ENCODE measurements at places on chromosomes 2 and 18.

DNA sequence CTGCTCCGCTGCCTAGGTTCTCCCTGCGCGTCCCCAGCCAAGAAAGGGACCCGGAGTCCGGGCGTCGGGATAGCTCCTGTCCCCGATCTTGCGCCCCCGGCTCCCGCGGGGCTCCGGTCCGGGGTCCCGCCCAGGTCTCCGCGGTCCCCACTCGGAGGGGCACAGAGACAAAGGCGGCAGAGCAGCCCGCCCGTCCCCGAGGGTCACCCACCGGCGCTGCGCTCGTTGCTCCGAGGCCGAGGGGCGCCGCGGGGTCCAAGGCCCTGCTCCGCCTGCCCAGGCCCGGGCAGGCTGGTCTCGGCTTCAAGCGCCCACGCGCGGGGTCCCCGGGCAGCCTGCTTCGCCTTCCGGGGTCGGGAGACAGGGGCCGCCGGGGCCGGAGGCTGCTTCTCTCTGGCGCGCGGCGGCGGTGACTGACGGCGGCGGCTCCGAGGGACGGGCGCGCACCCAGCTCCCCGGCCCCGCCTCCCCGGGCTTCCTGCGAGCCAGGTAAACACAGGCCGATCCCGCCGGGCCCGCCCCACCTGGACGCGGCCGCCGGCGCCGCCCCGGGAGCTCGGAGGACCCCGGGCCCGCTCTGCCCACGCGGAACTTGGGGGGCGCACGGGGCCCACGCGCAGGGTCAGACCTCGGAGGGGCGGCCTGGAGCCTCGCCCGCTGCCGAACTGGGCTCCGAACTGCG lies at the start of gene MBP:
Gene MBP (minus strand): TSS at position 415 of the 682 bp plus-strand sequence. CDS start 27,522 bp downstream, outside the sequence.
- peak; percentile 39 for DNase-seq

DNA sequence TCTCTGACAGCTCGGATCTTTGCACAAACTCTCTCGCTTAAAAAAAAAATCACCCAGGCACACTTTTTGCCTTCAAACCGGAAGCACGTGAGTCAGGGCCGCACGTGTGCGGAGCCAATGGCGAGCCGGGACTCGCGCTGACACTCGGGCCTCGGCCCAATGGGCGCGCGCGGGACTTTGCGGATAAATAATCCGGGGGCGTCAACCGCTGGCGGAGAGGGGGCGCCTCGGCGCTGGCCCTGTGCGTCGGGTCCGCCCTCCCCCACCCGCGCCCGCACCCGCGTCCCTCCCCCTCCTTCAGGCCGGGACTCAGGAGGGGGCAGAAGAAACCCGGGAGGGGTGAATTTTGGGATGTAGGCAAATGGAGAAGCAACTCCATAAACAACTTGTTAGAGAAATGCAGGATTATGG lies 319 bp upstream of the EN1 start:
- DNase-seq = peak; percentile 86

GRCh38 chr18:25281556-25281955 lies 70.4 kb downstream of the ZNF521 start:
- no peak for DNase-seq

DNA sequence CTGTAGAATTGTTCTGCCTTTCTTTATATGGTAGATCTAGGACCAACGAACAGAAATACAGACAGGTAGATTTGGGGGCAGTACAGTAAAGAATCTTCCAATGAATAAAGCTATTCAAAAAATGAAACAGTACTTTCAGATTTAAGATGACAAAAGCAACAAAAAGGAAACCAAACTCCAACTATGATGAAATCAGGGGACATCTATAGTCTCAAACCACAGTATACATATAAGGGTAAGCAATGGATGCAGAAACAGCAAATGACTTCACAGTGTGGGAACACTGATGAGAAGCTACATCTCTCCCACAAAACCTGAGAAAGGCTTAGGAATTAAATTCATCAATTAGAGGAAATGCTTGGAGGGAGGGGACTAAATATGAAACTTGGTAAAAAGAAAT lies 202.5 kb downstream of the CTNNA2 start:
- DNase-seq = no peak

GRCh38 chr2:56671973-56672569 lies 488.3 kb downstream of the CCDC85A start:
- no peak for DNase-seq

DNA sequence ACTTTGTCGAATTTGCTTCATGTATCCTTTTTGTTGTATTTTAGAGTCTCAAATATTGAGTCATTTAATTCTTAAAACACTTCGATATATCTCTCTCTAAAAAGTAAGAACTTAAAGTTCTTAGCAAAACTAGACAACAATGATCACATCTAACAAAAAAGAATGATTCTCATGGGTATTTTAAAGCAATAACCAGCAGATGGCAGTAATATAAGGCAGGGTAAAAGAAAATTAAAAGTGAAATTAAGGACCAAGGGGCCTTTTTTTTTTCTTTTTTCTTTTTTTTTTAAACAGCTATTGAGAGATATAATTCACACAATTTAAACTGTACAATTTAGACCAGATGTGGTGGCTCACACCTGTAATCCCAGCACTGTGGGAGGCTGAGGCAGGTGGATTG lies 9.9 kb upstream of the AOX1 start:
- DNase-seq = no peak

DNA sequence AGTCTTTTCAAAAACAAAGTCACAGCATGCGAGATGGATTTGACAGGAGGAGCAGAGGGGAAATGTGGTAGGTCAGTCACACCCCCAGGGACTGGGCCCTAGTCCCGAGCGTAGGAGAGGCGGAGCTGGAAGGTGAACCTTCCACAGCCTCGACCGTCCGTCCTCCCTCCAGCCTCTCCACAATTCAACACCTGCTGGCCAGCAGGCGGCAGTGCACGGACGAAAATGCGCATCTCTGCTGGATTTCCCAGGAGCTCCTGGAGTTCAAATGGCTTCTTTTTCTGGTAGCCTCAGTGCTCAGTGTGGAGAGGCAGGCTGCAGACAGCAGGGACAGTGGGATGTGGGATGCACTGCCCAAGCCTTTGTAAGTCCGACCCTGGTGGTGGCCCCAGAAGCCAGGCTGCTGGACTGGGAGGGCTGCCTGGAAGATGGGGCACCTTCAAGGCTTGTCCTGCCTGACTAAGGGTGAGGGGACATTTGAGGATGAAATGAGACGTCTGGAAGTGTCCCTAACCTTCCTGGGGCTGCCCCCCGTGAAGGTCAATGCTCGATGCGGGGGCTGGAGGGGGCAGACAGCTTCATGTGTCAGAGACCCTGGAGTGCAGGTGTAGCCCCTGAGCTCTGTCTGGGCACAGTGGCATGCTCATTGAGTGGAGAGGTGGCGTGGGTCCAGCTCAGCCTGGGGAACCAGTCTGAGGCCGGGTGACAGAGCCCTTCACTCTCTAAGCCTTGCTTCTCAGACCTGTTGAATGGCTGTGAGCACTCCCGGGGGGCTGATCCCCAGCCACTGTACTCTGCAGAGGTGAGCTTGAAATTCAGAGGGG lies 189.5 kb downstream of the TFCP2L1 start:
- no peak for DNase-seq

DNA sequence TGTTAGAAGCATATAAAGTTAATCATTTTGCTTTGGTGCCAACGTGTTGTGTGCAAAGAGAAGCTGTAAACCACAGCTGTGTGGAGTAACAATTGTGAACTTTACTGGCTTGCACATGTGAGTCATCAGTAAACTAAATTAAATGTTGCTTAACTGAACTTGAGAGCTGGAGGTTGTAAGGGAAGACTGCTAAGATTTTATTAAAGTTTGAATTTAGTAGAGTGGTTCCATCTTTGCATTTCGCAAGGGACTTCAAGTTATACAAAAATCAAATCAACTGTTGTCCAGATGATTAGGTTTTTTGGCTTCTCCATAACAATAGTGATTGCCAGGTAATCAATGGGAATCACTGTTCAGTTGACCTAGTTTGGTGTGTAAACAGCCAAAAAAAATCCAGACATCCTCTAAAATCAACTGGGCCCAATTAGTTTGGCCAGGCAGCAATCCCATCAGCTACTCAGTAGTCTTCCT lies 247.4 kb downstream of the MYO3B start:
- DNase-seq = no peak

DNA sequence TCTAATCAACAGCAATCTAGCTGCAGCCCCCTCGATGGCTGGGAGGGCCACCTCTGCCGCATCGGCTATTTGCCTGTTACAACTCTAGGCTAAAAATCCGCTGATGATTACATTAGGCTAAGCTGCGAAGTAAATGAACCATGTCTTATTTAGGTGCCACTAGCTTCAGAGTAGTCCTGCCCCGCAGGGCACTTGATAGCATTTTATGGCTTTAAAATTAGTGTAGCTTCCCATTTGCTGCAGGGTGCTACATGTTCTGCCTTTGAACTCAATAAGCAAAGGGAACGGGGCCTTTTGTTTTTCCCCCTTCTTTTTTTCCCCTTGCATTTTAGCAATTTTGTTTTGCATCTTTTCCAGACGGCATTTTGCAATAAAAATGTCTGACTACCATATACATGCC lies 270.2 kb downstream of the GBX2 start:
- no peak for DNase-seq

DNA sequence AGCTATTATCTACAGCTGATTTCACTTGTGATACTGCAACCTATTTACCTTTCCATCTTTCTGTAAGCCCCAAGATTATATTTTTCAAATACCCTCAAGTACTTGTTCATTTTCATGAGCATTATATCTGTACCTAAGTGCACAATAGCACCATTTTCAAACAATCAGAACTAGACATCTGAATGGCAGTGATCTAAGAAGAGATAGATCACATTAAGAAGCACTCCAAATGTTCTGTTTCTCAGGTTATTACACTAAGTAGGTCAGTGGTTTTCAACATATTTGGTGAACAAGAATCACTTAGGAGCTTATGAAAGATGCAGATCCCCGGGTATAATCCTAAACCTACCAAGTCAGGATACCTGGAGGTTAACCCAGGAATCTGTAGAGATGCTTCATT lies 872.7 kb downstream of the DCDC2C start:
- DNase-seq = no peak

- no peak for DNase-seq
These were observed 137.7 kb upstream of the HDAC4 start for GRCh38 chr2:239538357-239539052.

DNA sequence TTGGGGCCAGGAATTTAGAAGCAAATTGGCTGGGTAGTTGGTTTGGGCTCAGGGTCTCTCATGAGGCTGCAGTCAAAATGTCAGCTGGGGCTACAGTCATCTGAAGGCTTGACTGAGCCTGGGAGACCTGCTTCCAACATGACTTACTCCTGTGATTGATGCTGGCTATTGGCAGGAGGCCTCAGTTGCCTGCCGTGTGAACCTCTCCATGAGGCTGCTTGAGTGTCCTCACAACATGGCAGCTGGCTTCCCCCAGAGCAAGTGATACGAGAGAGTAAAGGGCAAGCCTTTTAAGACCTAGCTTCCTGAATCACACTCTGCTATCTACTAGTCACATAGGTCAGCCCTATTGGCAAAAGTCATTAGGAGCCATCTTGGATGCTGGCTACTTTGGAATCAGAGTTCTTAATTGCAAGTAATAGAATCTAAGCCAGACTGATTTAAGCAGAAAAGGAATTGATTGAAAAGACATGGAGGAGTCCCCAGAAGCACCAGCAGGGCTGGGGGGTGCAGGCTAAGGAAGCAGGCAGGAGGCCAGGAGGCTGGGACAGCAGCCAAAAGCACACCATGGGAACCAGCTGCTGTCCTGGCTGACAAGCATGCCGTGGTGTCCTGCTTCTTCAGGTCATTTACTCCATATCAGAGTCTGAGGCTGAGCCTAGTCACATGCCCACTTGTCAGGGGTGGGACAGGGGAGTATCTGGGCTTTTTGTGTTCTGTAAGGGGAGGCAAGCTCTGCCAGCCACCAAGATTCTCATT lies 7.8 kb upstream of the GIGYF2 start:
- DNase-seq = peak; percentile 38

DNA sequence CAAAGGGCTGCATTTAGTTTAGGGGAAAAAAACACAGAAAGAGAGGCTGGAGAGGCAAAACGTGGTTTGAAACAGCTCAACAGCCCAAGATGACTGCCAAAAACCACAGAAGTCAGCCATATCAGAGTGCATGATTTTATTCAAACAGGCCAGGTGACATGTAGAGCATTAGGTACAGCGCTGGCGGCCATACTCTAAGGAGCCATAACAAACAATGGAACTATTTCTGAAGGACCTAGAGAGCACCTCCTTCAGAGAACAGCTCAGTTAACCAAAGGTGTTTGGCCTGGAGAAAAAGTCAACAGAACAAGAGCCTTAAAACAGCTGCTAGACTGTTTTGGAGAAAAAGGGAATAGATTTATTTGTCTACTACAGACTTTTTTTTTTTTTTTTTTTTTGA lies 2.6 kb downstream of the THADA start:
- no peak for DNase-seq

Measured in NCI-H2171 (cell line).